ENCODE measurements at places on chromosomes 7 and 10.

DNA sequence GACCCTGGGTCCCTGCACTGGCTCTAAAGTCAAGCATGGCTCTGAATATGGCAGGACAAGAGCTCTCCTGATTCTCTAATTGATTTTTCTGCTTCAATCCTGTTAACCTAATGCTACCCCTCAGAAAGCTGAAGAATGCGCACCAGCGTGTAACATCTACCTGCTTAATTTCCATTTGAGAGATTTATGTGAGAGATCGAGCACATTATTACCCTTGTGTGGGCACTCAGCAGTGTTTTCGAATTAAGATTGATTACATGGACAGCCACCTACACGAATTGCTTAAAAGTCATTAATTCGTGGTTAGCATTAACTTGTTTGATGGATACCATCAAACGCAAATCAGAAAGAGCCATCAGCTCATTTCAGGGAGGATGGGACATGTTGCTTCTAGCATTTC is 88.7 kb upstream of the PLPP4 start:
- no peak for DNase-seq

DNA sequence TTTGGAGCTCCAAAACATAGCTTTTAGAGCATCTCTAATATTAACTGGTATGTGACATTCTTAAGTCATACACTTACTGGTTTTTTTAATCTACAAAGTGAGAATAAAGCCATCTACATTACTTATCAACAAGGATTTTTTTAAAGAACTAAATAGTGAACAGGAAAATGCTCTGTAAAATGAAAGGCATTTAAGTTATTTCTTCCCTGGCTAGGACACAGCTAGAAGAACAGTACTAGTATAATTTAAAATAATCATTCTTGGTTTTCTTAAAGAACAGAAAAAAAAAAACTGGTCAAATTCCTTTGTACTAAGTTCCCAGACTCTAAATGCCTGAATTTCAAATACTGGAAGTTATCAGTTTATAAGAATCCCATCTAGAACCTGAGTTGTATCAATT is 139.5 kb downstream of the SRPK2 start:
- no peak for DNase-seq

DNA sequence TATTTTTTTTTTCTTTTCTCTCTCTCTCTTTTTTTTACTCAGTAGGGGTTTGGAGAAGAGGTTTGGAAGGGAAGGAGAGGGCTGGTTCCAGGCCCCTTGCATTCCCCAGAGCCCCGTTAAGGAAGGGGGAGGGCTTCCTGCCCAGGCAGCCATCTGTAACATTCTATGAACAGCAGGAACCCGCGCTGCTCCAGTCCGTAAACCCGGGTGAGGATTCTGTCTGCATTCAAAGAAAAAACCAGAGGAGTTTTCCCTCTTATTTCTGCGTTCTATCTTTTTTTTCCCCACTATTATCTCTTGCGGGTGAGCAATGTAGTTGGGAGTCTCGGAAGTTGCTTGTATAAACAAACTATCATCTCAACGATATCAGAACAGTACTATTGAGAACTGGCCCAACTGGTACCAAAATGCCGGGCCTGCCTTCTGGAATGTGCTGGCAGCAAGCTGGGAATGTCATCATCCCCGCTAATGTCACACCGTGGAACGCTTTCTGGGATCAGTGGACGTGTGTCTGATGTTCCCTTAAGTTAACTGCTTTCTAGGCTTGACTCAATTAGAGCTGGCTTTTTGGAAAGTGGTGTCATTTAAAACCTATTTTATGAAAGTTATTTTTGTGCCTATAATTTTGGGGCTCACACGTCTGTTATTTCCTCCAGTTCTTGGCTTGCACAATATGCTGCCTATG is 153.1 kb upstream of the MEOX2 start:
- DNase-seq: no peak

DNA sequence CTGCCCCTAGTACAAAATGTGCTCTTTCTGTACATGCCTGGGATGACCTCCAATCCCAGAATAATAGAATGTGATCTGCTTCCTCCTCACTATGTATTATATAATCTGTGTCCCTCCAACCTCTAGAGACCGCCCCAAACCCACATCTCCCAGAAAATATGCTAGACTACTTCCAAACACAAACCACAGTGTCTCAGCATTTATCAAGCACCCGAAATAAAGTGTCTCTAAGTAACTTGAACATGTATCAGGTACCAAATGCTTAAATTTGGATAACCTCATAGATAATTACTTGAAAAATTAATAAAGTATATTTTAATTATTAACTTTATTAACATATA is 16.1 kb downstream of the LYZL1 start:
- no peak for DNase-seq

- DNase-seq: no peak
Measured at GRCh38 chr10:19944911-19945663, 128.9 kb downstream of the PLXDC2 start.

- no peak for DNase-seq
Measured at GRCh38 chr7:44103923-44104859, at the start of gene AEBP1. AEBP1 (plus strand) TSS chr7:44104345; CDS start chr7:44104666, 321 bp downstream.

GRCh38 chr10:113576852-113577251 is 24.0 kb downstream of the HABP2 start:
- no peak for DNase-seq

- DNase-seq: no peak
Measured at GRCh38 chr10:121281576-121281975, 316.7 kb downstream of the FGFR2 start.

GRCh38 chr7:157096286-157097055 is 42.3 kb upstream of the UBE3C start:
- DNase-seq: no peak

- DNase-seq: no peak
Measured at GRCh38 chr7:14048889-14049288, 59.4 kb upstream of the ETV1 start.

- DNase-seq: no peak
Measured at GRCh38 chr7:144473908-144474307, 70.4 kb upstream of the NOBOX start.

GRCh38 chr10:63237396-63237795 is 104.3 kb downstream of the NRBF2 start:
- DNase-seq: no peak

- no peak for DNase-seq
Measured at GRCh38 chr10:131183546-131184045, 127.9 kb downstream of the TCERG1L start.

DNA sequence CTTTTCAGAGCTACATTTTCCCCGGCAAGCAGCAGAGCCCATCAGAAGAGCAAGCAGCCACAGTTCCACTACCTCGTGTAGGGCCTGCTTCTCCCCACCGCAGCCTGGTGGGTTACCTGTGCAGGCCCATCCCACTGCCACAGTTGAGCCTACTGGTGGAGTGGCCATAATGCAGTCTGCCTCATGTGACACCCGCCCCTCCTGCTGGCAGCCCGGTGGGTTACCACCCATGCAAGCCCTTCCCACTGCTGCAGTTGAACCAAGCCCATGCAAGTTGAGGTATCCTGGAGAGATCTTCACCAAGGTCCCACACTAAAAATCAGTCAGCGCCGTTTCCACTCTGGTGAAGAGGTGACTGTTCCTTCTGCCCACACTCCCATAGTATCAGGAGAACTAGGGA is 32.1 kb upstream of the CNNM1 start:
- DNase-seq: no peak

GRCh38 chr7:117259615-117260014 is 63.2 kb downstream of the WNT2 start:
- DNase-seq: no peak

DNA sequence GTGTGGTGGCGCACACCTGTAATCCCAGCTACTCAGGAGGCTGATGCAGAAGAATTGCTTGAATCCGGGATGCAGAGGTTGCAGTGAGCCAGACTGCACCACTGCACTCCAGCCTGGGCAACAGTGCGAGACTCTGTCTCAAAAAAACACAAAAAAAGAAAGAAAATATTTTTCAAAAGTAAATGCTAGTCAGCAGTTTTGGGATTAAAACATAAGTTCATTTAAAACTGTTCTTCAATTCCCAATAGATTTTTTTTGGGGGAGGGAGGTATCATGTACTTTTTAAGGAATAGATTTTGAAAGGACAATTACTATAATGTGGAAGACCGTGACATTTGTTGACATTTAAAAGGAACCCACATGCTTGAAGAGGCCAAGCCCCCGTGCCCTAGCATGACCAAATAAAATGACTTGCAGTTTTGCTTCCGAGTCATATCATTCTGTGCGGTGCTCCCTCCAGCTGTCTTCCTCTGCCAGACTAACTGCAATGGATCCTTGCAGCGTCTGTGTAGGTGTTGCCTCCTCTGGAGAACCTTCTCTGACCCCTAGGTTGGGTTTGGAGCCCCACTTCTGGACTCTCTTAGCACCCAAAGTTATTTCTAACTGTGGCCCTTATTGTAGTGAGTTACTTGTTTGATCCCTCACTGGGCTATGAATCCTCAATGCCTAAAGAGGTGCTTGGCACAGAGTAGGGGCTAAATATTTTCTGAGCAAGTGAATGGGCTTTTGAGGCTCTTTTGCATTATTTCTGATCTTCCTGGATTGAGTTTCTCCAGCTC is 17.4 kb upstream of the HPS1 start:
- DNase-seq: no peak

DNA sequence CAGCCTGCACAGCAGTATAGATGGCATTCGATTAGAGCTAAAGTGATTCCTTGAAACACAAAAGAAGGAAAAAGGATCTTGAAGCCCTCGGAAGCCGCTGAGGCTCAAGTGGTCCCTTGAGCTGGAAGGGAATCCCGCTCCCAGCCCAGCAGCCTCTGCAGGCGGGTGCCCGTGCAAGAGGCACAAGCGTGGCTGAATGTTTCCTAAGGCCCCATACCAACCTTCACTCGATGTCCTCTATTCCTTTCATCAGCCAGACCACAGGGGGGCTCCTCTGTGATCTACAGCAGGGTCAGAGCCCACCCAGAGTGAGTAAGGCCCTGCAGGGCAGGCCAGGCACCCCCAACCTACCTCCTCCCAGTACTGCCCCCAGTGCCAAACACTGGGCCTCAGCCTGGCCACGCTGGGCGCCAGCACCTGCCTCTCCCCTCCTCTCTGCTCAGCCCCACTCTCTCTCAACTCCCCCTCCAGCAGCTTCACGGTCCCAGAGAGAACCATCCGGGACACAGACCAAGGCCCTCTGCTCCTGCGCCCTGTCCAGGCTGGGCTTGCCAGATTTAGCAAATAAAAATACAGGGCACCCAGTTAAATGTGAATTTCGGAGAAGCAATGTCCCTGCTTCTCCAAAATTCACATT is 30.5 kb downstream of the EBF3 start:
- DNase-seq: no peak

DNA sequence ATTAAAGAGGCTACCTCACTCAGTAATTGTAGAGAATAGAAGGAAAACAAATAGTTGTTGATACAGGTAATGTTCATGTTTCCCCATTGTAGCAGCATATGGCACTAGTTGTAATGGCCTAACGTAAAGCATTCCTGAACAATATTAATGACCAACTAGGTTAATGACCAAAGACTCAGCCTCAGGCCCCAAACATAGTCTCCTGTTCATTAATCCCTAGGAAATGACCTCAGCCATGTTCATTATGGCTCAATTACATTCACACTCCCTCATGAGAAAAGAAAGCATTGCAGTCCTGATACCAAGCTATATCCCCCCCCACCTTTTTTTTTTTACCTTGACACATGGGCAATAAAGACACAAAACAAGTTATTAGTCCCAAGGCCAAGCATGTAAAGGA is 12.7 kb downstream of the FRMD4A start:
- no peak for DNase-seq

- DNase-seq: no peak
Measured at GRCh38 chr7:126803060-126803665, 449.6 kb downstream of the GRM8 start.

DNA sequence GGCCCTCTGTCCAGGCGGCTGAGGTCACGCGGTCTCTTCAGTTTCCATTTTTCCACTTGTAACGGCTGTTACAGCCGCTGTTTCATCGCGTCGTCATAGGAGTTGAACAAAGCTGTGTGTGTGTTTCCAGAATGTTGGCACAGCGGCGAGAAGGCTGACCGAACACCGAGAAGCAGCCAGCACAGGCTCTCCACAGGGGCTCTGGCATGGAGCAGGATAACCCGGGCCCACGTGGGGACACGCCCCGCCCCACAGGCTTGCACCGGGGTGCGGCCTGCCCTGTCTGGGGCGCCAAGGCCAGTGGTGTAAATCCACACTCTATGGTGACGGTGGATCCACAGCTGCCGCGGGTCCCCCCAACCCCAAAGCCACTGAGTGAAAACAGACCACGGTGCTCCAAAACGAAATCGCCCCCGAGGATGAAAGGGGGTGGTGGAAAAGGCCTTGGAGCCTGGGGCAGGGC is 448.2 kb downstream of the DNAJB6 start:
- DNase-seq: no peak

DNA sequence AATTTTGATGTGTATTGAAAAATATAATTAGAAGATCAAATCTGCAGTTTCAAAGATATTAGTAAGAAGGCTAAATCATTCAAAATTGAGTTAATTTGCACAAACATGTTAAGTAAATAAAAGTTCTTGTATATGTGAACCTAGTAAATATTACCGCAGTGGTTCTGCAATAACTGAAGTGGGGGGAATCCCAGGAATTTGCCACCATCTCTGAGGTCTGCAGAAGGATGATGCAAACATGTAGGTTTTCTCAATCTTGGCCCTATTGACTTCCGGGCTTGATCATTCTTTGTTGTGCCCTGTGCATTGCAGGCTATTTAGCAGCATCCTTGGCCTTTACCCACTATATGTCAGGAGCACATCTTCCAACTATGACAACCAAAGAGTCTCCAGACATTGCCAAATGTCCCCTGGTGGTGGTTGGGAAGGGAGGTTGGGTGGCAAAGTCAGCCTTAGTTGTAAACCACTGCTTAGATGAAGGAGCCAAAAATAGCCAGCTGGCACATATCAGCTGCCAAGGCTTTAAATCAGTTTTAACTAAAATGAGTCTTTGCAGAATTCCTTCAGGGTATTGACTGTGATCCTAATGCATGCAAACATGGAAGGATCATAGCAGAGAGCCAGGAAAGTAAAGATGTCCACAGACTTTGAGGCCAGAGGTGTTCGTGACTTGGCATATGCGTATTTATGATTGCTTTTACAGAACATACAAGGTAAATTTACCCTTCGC is 146.3 kb downstream of the TRIL start:
- no peak for DNase-seq

Data from stimulated activated CD8-positive, alpha-beta memory T cell treated with anti-CD3 and anti-CD28 coated beads, Interleukin-4, amount 100 ng/mL, for 1 hour (primary cell).